ENCODE measurements at places on chromosomes 11 and 22.

DNA sequence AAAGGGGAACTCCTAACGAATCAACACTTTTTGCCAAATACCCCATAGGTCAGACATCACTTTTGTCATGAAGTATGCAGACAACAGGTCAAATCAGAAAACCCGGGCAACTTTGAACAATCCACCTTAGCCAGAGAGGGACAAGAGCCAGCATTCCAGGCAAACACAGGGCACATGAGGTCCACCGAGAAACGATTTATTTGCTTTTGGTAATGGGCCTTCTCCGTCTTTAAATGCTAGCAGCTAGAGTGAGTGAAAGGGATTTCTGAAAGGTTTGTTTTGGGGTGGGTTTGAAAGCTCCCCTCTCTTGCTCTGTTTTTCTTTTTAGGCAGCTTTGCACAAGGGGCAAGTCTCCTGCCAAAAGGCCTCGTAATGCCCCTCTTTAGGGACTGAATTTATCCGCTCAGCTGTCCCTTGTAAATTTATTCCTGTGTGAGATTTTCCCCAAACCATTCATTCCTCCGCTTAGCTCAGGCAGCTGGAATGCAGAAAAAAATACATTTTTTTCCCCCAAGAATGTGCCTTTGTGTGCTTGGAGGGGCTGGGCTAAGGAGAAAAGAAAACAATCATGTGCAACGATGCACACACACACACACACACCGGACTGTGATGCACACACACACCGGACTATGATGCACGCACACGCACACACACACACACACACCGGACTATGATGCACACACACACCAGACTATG, 196.9 kb downstream of the SNX19 start:
- DNase-seq = no peak

GRCh38 chr11:17389211-17389956, 925 bp upstream of the KCNJ11 start:
- peak; percentile 75 for DNase-seq

GRCh38 chr11:117819096-117820040, 5.2 kb downstream of the FXYD2 start:
- peak; percentile 53 for DNase-seq

DNA sequence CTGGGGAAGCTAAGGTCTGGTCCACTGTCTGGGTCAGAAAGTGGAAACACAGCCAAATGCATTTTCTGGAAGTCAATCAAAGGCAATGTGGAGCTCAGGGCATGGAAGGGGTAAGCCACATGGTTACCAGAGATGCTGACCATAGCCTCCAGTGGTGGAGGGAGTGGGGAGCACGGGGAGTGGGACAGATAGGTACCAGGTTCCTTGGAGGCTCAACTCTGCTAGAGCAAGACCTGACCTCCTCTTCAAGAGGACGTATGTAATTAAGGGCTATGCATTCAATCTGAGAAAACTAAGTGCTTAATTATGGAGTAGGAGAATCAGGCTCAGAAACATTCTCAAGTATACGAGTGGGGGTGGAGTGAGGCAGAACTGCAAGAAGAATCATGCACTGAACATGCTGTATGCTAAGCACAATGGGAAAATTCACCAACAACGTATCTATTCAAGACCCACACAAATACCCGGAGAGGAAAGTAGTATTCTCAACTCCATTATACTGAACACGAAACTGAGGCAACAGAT, 65.2 kb upstream of the PHOX2A start:
- DNase-seq = no peak

- DNase-seq = no peak
Observed at GRCh38 chr11:130510407-130511006, 62.1 kb downstream of the ADAMTS15 start.

- no peak for DNase-seq
Observed at GRCh38 chr11:119847853-119848252, 118.9 kb upstream of the NECTIN1 start.

- no peak for DNase-seq
Observed at GRCh38 chr22:28054819-28055208, 135.8 kb upstream of the PITPNB start.

DNA sequence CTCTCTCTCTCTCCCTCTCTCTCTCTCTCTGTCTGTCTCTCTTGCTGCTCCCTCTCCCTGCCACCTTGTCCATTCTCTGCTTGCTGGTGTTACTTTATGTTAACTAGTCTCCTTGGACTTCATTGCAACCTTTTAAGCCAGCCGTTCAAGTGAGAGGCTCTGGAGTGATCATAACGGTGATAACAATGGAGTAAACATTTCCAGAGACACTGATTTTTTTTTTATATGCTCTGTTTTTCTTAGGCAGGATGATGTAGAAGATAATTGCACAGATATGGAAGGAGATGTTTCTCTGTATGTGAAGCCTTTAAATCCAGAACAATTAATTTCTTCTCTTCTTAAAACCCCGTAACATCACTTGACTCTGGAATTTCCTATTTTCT, 287.7 kb downstream of the TMEM135 start:
- no peak for DNase-seq

DNA sequence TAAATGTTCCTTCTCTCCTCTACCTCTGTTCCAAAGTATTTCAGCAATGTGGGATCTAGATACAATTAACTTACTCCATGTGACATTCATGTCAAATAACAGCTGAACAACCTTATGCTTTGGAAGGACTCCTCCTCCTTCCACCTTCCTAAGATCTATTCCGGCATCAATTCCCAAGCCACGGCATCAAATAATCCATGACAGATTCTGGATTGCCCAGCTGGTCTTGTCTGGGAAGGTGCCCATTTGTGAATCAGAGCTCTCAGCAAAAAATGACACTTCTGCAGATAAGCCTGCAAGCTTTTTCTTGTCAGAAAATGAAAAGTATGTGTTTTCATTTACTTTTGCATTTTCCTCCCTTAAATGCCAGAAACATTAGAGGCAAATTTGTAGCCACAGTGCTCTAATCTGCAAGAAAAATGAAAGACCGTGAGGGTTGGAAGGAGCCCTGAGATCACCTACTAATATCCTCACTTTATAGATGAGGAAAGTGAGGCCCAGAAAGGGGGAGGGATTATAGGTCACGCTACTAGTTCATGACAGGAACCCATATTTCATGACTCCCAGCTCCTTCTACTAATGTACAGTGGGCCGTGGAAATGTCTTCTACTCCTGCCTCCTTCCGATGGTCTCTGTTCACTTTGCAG, 124.0 kb downstream of the ME3 start:
- DNase-seq = no peak

DNA sequence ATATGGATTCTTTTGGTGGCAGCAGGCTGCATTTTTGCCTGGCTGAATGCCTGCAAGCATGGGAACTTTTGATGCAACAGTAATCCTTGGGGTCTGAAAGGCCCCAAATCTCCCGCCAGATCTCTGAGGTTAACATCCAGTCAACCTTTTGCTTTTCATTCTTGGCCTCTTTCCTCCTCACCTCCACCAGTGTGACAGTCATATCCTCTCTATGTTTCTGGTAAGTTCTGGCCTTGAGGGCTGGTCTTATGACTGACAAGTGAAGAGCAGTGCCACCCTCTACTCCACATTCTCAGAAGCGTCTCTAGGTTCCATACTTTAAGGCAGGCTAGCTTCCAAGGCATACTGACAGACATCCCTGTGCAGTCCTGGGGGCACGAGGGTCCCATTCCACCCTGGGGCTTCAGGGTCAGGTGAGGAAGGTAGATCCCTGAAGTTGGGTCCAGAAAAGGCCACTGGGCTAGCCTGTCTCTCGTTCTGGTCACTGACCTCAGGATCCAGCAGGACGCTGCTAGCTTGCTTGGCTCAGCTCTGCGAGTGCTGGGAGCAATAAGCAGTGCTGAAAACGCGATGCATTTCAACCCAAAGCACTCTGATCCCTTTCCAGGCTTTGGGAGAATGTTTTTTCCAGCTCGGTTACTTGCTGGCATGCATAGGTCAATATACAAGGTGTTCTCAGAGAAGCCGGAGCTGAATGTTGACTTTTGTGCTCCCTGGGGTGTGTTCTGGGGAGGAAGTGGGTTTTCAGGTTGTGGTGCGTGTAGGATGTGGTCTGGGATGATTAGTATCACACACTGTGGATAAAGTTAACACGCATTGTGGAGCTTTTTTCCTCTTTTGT, 75.2 kb downstream of the PTPRJ start:
- DNase-seq = peak; percentile 72

DNA sequence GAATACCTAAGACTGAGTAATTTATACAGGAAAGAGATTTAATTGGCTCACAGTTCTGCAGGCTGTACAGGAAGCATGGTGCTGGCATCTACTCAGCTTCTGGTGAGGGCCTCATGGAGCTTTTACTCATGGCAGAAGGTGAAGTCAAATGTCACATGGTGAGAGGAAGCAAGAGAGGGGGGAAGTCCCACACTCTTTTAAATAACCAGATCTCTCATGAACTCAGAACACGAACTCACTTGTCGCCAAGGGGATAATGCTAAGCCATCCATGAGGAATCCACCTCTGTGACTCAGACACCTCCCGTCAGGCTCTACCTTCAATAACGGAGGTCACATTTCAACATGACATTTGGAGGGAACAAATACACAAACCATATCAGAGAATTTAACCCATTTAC, 42.2 kb downstream of the BIRC2 start:
- no peak for DNase-seq

- DNase-seq = peak; percentile 69
Observed at GRCh38 chr11:135027461-135027860, 615.4 kb upstream of the B3GAT1 start.

DNA sequence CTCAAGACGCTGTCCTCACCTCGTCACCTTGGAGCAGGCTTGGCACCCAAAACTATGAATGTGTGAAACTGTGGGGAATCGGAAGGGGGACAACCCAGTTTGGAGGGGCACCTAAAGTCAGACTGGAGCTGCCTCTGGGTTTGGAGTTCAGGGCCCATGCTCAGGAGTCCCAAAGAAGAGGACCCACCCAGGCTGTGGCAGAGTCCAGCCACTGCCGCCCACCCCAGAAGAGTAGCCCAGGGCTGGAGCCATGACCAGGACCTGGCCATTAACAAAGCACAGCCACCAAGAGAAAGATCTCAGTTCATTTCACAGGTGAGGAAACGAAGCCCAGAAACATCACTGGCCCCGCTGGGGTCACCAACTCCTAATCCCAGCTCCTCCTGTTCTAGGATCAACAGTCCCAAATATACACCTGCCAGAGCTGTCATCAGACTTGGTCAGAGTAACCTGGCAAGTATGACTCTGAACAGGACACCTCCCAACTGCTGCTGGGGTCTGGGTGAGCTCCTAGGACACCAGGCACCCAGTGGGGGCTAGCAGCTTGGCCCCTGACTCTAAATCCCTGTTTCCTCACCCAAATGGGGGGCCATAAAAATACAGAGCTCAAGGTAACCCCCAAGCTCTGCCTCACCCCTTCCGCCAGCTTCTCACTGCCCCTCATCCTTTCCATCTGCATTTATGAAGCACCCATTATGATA, 2.7 kb downstream of the RAB3IL1 start:
- DNase-seq = no peak

- no peak for DNase-seq
Observed at GRCh38 chr11:126696982-126697381, 303.6 kb downstream of the KIRREL3 start.

- DNase-seq = peak; percentile 27
Observed at GRCh38 chr22:22882033-22882717, 5.4 kb upstream of the IGLL5 start.

DNA sequence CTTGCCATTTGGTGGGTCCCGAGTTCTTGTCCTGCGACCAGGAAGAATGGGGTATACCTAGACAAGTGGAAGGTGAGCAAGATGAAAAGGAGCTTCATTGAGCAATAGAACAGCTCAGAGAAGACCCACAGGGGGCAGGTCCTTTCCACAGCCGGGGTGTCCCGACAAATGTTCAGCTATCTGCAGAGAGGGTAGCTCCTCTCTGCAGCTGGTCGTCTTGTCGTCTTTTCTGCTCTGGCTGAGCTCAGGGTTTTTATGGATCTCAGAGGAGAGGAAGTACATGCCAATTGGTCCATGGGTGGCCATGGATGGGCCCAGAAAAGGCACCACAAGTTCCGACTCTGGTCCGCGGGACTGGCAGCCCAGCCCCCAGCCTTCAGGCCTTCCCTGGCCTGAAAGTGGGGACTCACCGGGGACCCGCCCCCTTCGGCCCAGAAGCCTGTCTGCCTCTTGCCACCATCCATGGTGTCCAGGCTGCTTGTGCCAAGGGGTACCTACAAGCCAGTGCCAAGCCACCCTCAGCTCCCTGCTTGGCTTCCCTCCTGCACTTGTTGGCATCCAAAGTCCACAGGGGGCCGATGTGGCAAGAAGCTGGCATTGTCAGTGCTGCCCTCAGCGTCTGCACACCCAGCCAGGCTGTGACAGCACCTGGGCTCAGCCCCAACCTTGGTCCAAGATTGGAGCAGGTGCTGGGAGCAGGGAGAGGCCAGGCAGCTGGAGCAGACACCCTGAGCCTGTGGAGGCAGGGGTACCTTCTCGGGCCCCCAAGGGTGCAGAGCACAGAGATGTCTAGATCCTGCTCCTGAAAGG, 438.9 kb downstream of the TBC1D22A start:
- no peak for DNase-seq
